Amygdala (tissue), 56 donors: ENCODE measurements at places on chromosomes 11 and 22.

DNA sequence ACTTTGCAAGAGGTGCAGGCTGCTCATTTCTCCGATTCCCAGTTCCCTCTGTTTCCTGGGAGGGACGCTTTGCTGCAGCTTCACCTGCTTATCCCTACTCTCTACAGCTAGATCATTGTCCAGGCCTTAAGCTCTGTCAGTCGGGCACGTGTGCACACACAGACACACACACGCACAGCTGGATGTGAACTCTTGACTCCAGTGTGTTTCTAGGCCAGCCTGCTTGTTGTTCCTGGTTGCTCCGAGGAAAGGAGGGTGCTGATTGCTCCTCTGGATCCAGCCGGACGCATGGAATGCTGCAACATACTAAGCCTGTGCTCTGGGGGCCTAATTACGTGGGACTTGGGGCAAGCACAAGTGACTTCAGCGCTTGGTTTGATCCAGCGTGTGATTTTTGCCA is 19.7 kb downstream of the ZNRF3 start:
- no peak for DNase-seq

DNA sequence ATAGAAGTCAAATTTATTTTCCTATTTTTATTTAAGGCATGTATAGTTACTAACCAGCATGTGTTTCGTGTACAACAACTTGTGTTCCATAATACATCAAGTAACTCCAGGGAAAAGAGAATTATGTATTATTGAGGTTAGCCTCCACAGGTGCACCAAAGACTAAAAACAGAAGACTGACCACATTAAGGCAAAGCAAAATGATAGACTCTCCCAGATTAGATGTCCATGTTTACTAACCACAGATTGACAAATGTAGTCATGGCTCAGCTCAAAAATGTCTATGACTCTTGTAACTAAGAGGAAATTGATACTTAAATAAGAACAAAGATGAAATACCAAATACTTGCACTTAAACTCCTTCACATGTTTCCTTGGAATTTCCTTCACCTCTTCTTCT is 238.5 kb downstream of the METTL15 start:
- no peak for DNase-seq

DNA sequence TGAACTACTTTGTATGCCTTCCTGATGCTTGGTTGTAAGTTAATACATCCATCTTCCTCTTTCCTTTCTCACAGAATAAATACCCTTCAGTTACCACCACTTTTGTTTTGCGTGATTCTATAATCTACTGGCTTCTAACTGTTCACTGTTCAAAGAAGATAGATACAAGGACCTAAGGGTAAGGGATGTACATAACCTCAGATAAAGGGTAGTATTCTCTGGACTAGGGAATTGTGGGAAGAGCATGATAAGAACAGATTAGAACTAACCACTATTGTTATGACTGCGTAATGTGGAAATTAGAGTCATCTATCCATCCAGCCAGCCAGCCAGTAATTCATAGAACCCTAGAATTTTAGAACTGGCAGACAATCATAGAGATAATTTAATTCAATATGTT is 36.4 kb downstream of the MAP6 start:
- DNase-seq, result no peak

DNA sequence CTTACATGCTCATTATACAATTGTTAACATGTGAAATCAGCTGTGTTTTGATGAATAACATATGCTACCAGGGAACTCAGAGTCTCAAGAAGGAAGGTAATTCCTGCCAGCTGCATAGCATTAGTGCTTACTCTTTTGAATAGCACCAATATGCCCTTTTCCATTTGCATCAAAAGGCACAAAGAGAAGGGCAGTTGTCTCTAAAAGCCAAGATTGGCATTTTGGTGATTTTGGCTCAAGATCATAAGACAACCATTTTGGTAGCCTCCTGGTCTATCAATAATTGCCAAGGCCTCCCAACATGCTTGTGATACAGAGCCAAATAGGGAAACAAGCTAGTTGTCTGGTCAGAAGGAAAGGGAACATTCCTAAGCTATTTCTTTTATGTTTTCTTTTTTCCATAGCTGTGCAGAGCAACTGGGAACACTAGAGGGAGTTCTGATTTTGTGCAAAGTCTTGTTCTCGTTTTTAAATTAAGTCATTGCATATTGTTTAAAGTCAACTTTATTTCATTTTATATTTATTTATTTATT is 416.7 kb upstream of the CHORDC1 start:
- no peak for DNase-seq

- DNase-seq, result no peak
These were observed 11.2 kb upstream of the RBM4B start for GRCh38 chr11:66688561-66689534.

- DNase-seq, result no peak
These were observed 35.7 kb downstream of the DAGLA start for GRCh38 chr11:61715867-61716266.

DNA sequence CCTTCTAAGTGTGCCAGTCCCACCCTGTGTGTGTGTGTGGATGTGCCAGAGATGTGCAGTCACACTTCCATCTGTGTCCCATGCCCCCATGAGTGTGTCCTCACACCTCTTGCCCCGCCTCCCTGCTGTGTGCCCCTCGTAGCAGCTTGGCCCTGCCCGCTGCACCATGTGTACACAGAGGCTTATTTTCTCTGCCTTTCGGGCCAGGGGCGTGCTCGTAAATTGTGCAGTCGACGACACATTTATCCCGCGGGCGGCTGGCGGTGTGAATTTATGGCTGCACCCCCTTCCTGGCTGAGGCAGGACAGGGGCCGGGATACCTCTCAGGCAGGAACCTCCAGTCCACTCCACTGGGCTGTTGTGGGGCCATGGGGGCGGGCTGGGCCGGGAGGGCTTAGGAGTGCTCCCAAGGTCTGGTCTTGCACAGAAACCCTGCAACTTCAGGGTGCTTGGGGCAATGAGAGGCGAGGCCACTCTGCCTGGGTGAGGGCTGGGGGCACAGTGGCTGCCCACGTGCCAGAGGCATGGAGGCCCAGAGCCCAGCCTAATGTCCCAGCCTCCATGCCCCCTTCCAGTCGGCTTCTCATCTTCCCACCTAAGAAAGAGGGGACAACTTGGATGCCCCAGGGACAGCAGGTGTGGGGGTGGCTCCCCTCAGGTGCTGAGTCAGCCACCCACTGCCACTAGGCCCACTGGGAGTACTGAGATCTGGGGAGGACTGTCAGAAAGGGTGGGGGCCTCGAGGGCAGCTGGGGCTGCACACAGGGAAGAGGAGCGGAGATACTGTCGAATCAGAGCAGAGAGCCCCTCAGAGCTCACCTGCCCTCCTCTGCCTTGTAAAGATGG is 12.5 kb downstream of the GP1BB start:
- DNase-seq, result no peak

- DNase-seq, result no peak
These were observed 4.5 kb upstream of the STARD10 start for GRCh38 chr11:72798361-72798760.

GRCh38 chr11:132549001-132549400 is 983.3 kb downstream of the OPCML start:
- no peak for DNase-seq

GRCh38 chr22:30002861-30003486 is 77.3 kb upstream of the HORMAD2 start:
- DNase-seq, result no peak

- DNase-seq, result peak; percentile 36
These were observed 10.5 kb downstream of the TOLLIP start for GRCh38 chr11:1298695-1299492.

GRCh38 chr22:42997582-42998090 is 17.3 kb downstream of the PACSIN2 start:
- DNase-seq, result no peak

GRCh38 chr11:123137431-123138224 is 57.4 kb downstream of the CLMP start:
- no peak for DNase-seq

DNA sequence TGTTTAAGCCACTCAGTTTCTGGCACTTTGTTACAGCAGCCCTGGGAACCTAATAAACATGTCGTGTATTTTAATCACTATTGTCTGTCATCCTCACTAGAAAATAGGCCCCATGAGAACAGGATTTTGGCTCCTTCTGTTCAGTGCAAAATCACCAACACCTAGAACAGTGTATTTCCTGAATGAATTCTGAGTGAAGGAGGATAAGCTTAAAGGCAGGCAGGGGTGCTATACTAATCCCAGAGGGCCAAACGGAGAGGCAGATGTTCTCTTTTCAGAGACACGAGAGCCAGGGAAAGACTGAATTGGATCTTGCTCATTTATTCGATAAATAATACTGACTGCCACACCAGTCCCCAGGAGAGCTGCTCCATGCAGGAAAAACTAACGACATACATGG is 10.4 kb downstream of the SMCO4 start:
- DNase-seq, result no peak

- no peak for DNase-seq
These were observed 8.0 kb downstream of the RAC2 start for GRCh38 chr22:37235897-37236607.

- no peak for DNase-seq
These were observed 20.3 kb upstream of the FGF3 start for GRCh38 chr11:69839516-69839915.

GRCh38 chr11:11793073-11793472 is 48.7 kb upstream of the USP47 start:
- DNase-seq, result no peak

DNA sequence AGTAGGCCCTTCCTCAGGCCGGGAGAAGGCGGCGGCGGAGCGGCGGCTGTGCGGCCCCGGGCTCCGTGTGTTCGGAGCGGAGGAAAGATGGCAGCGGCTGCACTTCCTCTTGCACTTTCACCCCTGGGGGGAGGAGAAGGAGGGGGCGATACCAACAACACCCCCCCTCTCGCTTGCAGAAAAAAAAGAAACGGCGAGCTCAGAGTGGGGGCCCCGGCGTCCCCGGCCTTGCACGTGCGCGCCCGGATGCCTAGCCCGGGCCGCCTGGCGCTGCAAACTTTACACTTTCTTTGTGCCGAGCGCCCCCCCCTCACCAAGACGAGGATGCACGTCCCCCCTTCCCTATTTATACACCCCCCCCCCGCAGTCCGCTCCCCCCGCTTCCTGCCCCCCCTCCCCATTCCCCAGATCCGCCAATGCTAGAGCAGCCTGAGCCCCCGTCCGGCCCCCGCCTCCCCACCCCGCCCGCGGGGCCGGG is at the start of gene PATZ1:
Gene PATZ1 (minus strand): TSS at position 92 of the 478 bp plus-strand sequence. CDS start 744 bp downstream, outside the sequence.
- peak; percentile 72 for DNase-seq

GRCh38 chr22:36218648-36219193 is 17.1 kb upstream of the APOL4 start:
- DNase-seq, result no peak

DNA sequence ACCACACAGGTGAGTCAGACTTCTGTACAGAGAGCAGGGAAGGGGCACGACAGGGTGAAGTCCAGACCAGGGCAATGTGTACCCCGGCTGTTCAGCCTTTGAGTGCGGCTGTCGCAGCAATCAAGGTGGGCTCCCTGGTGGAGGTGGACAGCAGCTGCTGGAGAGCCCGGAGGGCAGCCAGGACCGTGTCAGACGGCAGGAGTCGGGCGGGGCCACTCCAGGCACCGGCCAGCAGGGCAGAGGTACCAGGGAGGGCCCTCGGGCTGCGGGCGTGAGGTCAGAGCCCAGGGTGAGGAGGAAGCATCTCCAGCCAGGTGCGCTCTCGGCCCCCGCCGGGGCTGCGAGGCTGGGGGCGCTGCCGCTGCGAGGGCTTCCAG is 802 bp upstream of the PIM3 start:
- no peak for DNase-seq

DNA sequence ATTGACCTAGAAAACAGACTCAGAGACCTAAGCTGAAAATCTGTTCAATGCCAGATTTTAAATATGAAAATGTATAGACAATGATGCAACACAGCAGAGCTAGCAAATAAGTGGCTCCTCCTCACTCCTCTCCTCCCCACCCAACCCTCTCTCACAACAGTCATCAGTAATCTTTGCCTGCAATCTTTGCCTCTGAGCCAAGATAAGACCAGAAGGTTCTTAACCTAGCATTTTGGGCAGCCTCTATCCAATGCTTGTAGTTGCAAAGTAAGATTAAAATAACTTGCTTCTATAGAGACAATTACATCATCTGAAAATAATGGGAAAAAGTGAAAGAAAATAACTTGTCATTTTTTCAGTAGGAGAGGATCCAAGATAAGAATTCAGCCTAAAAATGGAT is 117.3 kb downstream of the PARVA start:
- DNase-seq, result no peak

GRCh38 chr11:69201066-69201365 is 45.3 kb downstream of the SMIM38 start:
- DNase-seq, result no peak

DNA sequence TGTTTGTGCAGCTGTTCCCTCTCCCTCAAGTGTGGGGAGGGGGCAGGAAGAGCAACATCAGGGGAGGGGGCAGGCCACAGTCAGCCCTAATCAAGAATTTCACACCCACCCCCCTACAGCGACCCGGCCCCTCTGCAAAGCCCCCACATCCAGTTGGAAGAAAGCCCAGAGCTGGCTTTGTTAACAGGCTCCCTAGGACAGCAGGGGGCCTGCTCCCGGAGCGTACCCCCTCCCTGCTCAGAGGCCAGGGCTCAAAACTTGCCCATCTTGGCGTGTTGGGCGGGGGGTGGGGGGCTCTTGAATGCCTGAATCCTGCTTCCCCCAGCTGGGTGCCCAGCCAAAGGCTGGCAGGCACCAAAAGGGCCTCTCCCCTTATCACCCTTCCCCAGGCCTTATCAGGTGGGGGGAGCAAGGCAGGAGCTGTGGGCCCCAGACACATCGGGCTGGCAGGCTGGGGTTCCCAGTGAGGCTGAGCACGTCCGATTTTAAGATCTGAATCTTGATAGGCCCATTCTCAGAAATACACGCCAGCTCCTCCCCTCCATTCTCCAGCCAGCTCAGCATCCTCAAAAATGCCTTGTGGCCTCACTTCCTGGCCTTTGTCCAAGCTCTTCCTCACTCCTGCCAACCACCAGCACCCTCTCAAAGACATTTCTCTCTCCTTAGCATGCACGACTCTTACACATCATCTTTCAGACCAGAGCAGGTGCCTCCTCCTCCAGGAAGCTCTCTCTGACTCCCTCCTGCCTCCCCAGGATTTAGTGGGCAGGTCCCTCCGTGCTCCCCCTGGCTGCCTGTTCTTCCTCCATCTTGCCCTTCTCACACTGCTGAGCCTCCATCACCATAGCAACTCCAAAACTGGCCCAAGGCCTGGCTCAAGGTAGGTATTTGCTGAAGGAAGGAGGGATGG is 384.8 kb downstream of the MN1 start:
- no peak for DNase-seq

DNA sequence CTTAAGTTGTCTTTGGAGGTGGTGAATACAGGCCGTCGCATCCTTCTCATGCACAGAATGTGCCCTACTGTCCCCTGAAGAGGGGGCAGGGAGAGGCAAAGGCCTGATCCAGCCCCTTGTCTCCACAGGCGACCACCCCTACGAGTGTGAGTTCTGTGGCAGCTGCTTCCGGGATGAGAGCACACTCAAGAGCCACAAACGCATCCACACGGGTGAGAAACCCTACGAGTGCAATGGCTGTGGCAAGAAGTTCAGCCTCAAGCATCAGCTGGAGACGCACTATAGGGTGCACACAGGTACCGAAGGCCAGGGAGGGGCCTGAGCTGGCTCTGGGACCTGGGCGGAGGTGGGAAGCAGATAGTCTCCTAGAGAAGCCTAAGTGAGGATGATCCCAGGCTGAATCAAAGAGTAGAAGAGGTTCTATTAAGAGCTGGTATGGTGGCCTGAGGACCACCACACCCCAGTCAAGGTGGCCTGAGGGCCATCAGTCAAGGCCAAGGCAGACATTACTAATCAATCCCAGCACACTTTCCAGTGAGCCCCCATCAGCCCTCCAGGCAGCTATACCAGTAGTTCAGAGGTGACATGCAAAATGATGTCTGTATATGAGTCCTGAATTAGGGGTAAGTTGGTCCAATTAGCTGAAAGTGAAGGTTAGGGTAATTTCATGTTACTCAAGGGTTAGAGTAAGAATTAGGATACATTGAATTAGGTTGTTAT is 49.0 kb upstream of the NNMT start:
- no peak for DNase-seq
